ENCODE measurements at places on chromosomes 7 and 10. TPM values are rescaled to one million over a fixed set of nuclear protein-coding genes. Genes with fewer than 3 reads are reported as not detected.

The TMEM229A gene
- 0.66 TPM for total RNA-seq

The MEOX2 gene
- total RNA-seq: 2.4 TPM

The FGL2 gene
- total RNA-seq: 42.3 TPM

The LAMTOR4 gene
- 154 TPM for total RNA-seq

The CYP2C9 gene
- total RNA-seq: 125 TPM

DNA sequence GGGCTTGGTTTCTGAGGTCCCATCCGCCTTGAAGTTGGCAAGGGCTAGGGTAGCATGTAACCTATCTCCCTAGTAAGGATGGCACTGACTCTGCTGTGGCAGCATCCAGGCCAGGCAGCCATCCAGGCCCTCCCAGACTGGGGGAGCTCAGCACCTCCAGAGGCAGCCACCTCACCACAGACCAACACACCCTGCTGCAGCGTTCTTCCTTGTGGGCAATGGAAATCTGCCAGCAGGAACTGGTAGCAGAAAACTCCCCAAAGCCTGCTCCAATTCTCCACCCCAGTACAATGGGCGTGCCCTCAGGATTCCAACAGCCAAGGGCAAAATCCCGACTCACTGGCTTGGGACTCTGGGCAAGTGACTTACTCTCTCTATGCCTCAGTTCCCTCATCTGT is 27.5 kb downstream of the DLG5 start:
- DNase-seq: peak; percentile 82

DNA sequence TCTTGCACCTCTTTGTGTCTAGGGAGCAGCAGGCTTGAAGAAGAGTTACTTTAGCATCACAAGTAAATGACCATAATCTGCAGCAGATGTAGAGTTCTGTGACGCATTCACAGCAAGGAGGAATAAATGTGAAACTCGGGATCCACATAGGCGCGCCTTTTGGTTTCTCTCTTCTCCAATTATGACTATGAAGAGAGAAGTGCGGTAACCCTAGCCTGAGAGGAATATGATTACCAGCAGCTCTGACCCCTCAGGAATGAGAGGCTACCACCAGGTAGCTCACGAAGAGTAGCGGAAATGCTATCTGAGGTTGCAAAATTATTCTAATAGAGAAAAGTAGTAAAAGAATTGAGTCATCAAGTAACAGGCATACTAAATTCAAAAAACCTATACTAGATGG is 25.2 kb upstream of the DMTF1 start:
- DNase-seq: no peak

DNA sequence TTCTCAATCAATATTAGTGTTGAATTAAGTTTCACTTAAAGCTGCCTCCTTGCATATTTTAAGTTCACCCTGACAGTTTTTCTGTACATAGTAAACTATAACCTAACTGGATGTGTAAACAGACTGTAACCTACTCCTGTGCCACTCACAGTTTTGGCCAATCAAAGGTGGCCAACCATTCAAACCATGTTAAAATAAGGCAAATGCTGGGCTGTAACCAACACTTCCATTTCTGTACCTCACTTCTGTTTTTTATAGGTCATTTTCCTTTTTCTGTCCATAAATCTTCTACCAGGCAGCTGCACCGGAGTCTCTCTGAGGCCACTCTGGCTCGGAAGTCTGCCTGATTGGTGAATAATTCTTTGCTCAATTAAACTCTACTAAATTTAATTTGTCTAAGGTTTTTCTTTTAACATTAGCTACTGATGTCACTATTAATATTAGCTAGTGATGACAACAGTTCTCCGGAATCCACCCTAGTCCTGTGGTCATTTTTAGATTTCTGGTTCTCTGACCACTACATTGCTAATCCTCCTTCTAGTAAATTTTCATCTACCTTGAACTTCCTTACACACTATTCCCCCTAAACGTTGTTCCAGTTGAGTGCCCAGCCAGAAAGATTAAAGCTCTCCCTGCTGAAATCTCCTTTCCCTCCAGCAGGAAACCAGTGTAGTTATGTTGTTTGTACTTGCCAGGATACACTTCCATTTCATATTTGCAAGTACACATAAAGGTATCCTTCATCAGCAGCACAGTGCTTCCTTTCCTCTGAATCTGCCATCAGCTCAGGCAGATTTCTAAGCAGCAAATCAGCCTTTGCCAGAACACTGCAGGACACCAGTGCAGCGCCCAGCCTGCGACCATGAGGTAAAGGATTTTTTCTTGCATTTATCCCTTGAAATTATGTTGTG is 18.6 kb upstream of the IFIT2 start:
- DNase-seq: no peak

DNA sequence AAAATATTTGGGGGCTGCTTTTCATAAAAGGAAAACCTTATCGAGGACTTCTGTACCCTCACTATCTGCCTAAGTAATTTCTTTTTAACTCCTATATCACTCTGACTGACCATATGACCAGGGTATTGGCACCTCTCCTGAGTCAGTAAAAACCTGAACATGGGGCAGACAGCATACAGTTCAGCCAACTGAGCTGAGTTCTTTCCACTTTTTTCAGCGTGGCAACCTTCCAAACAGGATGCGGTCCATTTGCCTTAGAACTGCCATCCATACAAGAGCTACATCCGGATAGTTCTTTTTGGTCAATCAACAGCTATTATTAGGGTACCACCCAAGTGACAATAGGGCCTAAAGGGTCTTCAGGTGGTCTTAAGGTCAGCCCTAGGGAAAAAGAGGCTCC is 122.6 kb downstream of the MARCHF5 start:
- DNase-seq: no peak
